Esophagus mucosa (tissue), 1 donor: ENCODE measurements at places on chromosomes 1 and 21.

GRCh38 chr1:244128591-244129383, 77.7 kb downstream of the ZBTB18 start:
- ATAC-seq, result no peak

GRCh38 chr1:25804964-25805862, 5.2 kb downstream of the SELENON start:
- no peak for ATAC-seq

DNA sequence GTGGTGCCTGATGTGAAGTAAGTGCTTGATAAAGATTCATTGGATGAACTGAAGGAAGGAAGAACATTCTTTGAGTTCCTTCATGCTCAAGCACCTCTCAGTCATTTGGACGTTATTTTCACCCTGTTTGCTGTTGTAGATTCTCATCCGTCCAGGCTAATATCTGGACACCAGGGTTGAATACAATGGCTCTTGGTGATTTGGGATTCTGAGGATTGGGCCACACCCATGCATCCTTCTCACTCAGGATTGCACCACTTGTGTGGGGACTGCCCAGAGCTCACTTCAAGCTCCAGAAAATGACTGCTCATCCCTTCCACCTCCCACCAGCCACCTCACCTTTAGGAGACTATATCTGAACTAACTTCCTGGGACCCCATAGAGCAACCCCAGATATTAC, 117.1 kb upstream of the IPO9 start:
- no peak for ATAC-seq

DNA sequence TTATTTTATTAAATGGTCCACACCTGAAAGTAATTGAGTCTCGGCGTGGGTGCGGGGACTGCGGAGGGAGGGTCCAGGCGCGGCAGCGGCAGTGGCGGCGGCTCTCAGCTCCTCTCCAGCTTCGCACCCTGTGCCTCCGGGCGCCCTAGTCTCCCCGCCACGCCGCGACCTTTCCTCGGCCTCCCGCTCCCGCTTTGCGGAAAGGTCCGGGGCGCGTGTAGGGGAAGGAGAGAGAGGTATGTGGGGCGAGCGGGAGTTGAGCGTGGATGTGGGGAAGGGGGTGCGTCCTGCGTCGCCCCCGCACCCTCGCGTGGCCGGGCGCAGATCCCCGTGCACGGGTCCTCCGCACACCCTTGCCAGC, 13.4 kb upstream of the ALX3 start:
- ATAC-seq, result no peak

DNA sequence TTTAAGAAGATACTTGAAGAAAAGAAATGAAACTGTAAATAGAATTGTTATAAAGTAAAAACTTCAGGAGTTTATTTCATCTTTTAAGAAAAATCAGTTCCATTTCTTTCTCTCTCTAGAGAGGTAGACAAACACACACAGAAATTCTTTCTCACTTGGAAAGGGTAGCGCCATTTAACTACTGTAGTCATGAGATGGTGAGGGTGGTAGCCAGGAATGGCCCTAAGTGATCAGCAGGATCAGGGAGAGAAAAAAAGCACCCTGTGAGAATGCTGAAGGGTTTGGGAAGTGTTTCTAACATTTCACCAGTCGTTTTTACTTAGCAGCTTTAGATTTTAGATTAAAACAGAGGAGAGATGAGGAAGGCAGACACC, 205.7 kb upstream of the RUNX1 start:
- no peak for ATAC-seq

DNA sequence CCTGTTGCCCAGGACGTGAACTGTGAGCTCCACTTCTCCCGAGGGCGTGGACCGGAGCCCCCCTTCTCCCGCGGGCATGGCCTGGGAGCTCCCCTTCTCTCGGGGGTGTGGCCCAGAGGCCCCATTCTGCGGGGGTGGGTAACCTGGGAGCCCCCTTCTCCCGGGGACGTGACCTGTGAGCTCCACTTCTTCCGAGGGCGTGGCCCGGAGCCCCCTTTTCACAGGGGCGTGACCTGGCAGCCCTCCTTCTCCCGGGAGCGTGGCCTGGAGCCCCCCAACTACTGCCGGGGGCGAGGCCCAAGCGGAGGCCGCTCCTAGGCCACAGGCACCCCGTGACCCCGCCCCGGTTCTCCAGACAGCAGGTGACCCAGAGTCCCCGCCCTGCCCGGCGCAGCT, 320 bp downstream of the C1orf174 start:
- peak; percentile 0 for ATAC-seq

DNA sequence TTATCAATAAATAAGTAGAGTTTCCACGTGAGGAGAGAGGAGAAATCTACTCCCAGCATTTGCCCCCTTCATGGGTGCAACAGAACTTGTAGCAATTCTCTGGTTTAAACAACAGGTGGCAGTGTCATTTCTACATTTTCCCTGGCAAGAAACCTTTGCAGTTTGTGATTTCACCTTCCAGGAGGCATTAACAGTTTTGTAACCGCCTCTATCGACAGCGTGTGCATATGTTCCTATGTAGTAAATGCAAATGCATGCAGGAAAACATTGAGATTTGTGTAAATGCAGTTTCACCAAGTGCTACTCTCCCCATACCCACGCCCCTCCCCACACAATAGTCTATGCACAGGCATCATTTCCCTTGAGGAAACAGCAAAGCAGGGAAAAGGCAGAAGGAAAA, 494.7 kb downstream of the SMYD3 start:
- ATAC-seq, result no peak

GRCh38 chr21:46594276-46594675, 10.6 kb downstream of the S100B start:
- no peak for ATAC-seq

GRCh38 chr1:84253891-84254290, 47.6 kb upstream of the SAMD13 start:
- peak; percentile 98 for ATAC-seq

DNA sequence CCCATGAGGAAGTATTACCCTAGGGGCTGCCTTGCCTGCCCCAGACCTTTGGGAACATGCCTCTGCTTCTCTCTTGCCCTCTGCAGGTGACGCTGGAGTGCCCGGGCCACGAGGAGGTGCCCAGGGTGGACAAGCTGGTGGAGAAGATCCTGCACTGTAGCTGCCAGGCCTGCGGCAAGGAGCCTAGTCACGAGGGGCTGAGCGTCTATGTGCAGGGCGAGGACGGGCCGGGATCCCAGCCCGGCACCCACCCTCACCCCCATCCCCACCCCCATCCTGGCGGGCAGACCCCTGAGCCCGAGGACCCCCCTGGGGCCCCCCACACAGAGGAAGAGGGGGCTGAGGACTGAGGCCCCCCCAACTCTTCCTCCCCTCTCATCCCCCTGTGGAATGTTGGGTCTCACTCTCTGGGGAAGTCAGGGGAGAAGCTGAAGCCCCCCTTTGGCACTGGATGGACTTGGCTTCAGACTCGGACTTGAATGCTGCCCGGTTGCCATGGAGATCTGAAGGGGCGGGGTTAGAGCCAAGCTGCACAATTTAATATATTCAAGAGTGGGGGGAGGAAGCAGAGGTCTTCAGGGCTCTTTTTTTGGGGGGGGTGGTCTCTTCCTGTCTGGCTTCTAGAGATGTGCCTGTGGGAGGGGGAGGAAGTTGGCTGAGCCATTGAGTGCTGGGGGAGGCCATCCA, 7.8 kb upstream of the HTR6 start:
- ATAC-seq, result no peak

- peak; percentile 47 for ATAC-seq
These were observed 209.9 kb upstream of the COA6 start for GRCh38 chr1:234163267-234163919.

GRCh38 chr1:6141592-6141991, 38.5 kb downstream of the CHD5 start:
- ATAC-seq, result no peak

DNA sequence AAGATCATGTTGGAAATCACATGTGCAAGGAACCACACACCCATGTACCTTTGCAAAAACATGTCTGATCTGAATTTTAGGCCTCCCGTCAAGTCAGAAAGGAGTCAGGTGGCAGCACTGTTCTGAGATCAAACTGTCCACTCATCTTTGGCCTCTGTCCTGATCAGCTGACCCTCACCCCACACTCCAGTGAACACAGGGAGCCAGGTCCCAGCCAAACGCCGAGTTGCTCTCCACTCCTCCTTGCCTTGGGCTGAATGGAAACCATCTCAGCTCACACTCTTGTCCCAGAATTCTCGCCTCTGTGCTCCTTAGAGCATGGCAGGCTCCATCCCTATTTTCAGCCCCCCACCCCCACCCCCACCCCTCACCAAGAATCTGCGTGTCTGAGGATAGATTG, 4.6 kb upstream of the RNF186 start:
- ATAC-seq, result no peak

GRCh38 chr1:46747683-46748288, 28.9 kb upstream of the EFCAB14 start:
- peak; percentile 83 for ATAC-seq

DNA sequence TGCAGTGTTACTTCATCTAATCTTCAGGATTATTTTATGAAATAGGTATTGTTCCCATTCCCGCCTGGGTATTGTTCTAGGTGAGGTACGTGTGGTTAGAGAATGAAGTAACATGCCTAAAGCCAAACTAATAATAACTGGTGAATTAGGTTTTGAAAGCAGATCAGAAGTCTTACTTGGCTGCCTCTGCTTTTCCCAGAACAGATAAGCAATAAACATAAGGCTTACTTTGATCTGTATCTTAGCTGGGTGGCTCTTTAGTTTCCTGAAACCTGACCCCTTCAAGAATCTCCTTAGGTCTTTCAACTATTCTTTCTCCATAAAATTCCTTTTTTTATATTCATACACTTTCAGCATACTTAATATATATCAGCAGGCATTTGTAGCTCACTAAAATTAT, 65.3 kb downstream of the VAV3 start:
- ATAC-seq, result peak; percentile 84

GRCh38 chr1:118148034-118148433, 37.0 kb downstream of the SPAG17 start:
- ATAC-seq, result no peak

- ATAC-seq, result peak; percentile 4
These were observed 1.5 kb downstream of the SPATC1L start for GRCh38 chr21:46182548-46183336.

GRCh38 chr1:18946550-18947381, 9.7 kb downstream of the IFFO2 start:
- no peak for ATAC-seq

DNA sequence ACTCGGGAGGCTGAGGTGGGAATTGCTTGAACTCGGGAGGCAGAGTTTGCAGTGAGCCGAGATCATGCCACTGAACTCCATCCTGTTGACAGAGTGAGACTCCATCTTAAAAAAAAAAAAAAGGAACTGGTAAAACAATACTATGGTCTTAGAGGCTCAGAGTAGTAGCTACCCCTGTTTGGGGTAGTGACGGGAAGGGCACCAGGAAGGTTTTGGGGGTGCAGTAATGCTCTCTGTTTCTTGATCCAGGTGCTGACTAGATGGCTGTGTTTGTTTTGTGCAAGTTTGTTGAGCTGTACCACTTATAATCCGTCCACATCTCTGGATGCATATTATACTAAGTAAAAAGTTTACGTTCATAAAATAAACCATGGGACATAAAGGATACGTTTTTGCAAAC, 765.8 kb upstream of the TPTE start:
- no peak for ATAC-seq

DNA sequence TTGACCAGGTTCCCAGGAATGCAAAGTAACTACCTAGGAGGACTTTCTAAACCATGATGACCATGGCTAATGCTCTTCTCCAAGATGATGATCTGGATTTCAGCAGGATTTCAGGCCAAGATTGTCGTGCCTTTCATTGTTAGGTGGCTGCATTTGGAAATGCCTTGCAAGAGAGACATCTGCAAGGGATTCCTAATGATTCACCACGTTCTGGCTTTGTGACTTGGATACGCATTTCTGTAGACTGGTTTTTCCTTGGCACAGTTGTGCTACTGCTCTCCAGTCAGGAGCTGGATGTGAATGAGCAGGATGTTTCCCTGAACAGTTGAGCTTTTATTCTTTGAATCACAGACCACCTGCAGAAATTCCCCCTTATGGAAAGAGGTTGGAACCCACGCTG, 212.4 kb downstream of the BACH1 start:
- ATAC-seq, result no peak

DNA sequence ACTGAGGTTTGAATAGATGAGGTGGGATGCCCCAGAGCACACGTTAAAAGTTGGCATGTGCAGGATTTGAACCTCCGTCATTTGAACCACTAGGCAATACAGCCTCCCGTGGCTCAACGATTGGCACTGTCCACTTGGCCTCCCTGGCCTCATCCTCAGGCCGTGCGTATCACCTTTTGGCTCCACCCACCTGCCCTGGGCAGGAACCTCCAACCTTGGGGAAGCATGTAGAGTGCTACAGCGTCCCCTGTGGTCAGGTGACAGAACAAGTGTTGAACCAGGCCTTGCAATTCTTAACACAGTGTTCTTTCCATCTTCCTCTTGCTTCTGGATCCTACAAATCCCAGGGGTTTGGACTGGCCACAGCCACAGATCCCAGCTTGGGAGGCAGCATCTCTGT, 112.6 kb downstream of the PAX7 start:
- no peak for ATAC-seq

GRCh38 chr1:207822124-207822601, 70.3 kb downstream of the CD46 start:
- no peak for ATAC-seq

DNA sequence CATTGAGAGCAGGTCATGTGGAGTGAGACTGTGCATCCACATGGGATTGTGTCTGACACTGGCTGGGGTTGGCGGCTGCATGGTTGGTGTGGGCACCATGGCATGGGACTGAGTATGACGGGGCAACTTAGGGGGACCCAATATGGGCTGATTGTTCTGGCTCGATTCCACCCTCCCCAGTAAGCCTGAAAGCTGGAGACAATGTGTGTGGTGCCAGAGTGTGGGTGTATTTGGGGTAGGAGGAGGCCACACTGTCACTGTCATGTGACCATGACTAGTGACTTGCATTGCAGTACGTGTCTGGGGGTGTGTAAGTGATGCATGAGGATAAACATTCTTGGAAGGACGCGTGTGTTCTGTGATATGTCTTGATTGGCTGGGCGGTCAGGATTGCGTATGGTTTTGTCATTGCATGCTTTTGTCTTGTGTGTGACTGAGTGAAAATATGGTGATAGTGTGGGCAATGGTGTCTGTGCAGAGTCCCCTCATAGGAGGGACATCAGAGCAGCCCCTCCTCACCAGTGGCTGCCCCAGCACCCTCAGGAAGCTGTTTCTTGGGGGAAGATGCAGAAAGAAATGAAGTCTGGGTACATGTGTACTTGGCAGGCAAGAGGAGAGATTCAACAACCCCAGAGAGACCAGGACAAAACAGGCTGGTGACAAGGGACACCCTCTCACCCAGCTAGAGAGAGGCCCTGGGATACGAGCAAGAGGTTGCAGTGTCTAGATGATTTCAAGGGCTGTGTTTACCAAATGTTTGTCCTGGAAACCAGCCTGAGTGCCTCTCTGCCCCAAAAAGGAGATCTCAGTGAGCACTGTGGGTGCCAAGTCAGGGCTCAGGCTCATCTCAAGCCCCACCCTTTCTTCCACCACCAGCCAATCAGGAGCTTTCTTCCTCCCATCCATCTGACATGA, 36.3 kb downstream of the SDC3 start:
- no peak for ATAC-seq
